GM12878 (cell line): ENCODE measurements at places on chromosomes 1 and 21. TPM values are rescaled to one million over a fixed set of nuclear protein-coding genes. Genes with fewer than 3 reads are reported as not detected.
A peak's percentile ranks its signal among the peaks of the same experiment; 100 is the strongest.

- H3K27ac ChIP-seq, result no peak within 1 kb of the TSS
- peaks cover 1% of the 10 kb centered on the region; the same call in 1 of the 2 replicates for H3K4me1 ChIP-seq
- no peak within 1 kb of the TSS for H3K4me3 ChIP-seq
- H3K36me3 ChIP-seq, result no peaks in the 10 kb centered on the region
- no peak for DNase-seq
Measured at GRCh38 chr1:183185941-183186490, at the start of gene LAMC2. LAMC2 (plus strand) TSS chr1:183186264; CDS start chr1:183186353, 89 bp downstream.

ATP13A2 gene
- total RNA-seq, result 23.9 and 30.5 TPM in 2 replicates

HUNK gene
- 0.03 TPM in 1 of 2 replicates, not detected in the other for total RNA-seq

DNA sequence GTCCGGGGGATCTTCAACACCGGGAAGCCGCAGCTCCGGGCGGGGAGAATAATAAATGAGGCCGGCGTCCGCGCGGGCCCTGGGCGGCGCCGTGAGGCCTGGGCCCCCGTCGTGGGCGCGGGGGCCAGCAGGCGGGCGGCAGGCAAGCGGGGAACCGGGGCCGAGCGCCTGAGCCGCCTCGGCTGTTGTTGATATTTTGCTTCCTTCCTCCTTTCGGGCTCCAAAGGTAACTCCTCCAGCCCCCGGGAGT is at the start of gene MEF2D:
TSS of gene MEF2D (minus strand) at position 233 of the 250 bp plus-strand sequence. CDS start 17,483 bp downstream, outside the sequence.
- DNase-seq, result no peak
- no peaks in the 10 kb centered on the region for H3K36me3 ChIP-seq
- H3K4me3 ChIP-seq, result peak within 1 kb of the TSS; percentile 92
- peaks cover 52% of the 10 kb centered on the region for H3K4me1 ChIP-seq

DNA sequence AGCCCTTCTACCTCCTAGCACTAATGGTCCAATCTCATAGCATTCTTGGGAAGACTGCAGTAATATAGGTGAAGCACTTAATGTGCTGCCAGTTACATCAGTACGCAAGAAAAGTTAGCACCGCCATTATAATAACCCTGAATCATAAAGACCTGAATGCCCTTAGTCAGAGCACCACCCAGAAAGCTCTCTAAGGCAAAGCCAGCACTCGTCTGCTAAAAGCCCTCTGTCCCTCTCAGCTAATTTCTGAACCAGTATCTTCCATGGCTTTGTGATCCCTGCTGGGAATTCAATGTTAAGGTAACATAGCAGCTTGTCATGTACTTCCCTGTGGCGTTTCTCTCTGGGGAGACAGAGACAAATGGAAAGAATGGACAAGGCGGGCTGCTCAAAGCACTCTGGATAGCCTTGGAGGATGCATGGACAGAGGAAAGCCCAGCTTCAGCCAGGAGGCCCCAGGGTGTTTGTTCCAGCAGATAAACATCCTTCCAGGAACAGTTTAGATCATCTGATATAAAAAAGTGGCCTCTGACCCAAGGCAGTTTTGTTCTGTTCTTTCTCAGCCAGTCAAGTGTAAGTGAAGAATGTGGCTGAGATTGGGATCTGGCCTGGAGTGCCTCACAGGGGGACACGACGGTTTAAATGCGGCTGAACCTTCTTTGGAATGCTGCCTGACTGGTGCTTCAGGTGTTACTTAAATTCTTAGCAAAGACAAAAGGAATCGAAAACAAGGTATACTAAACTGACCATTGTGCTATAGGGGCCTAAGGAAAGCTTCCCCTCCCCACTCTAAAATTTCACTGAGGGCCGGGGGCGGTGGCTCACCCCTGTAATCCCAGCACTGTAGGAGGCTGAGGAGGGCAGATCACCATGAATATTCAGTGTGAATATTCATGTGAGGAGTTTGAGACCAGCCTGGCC is 58.1 kb upstream of the VTCN1 start:
- no peaks in the 10 kb centered on the region for H3K4me1 ChIP-seq
- no peak overlapping the region for H3K27ac ChIP-seq
- H3K36me3 ChIP-seq, result no peaks in the 10 kb centered on the region

OTUD3 gene
- 5.1 and 8.4 TPM in 2 replicates for total RNA-seq

DNA sequence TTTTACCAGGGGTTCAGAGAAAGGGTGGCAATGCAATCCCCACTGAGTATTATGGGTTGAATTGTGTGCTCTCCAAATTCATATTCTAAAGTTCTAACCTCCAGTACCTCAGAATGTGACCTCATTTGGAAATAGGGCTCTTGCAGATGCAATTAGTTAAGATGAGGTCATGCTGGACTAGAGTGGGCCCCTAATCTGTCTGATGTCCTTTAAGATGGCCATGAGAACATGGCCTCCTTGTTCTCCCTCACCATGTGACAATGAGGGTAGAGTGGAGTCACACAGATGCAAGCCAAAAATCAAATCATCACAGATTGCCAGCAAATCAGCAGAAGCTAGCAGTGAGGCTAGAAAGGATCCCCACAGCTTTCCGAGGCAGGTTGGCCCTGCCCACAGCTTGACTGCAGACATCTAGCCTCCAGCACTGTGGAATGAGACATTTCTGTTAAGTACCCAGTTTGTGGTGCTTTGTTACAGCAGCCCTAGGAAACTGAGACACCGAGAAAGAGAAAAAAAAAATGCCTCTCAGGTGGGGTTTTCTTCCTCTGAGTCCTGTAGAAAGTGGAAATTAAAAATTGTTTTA is 25.5 kb upstream of the CREG1 start:
- no peaks in the 10 kb centered on the region for H3K27me3 ChIP-seq
- no peaks in the 10 kb centered on the region for H3K4me1 ChIP-seq
- no peak overlapping the region for H3K4me3 ChIP-seq
- H3K27ac ChIP-seq, result no peak overlapping the region
- DNase-seq, result no peak

GRCh38 chr1:34864759-34865158 is 5.2 kb upstream of the SMIM12 start:
- no peak overlapping the region for H3K4me3 ChIP-seq
- no peaks in the 10 kb centered on the region for H3K36me3 ChIP-seq
- peaks cover 2% of the 10 kb centered on the region; the same call in 1 of the 2 replicates for H3K27me3 ChIP-seq

- no peak overlapping the region for H3K27ac ChIP-seq
- H3K4me3 ChIP-seq, result no peak overlapping the region
- H3K27me3 ChIP-seq, result no peaks in the 10 kb centered on the region
- H3K4me1 ChIP-seq, result no peaks in the 10 kb centered on the region
Measured at GRCh38 chr1:201619513-201619912, 80.6 kb downstream of the NAV1 start.

DNA sequence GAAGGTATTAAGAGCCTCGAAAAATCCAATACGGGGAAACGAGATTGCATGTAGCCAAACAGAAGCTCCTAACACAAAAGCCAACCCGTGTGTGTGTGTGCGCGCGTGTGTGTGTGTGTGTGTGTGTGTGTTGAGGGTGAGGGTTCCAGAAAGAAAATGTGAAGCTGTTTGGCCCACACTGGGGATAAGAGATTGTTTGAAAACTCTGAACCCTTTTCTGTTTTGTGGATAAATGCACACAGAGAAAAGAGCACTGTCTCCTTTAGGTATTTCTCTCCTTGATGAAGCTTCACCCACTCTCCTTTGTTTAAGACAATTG is 1.9 kb downstream of the WLS start:
- no peak overlapping the region for H3K4me3 ChIP-seq
- H3K27me3 ChIP-seq, result peaks cover 10% of the 10 kb centered on the region
- DNase-seq, result no peak
- no peaks in the 10 kb centered on the region for H3K4me1 ChIP-seq
- no peaks in the 10 kb centered on the region for H3K36me3 ChIP-seq

GRCh38 chr1:73821520-73821919 is 376.5 kb downstream of the LRRIQ3 start:
- H3K4me1 ChIP-seq, result no peaks in the 10 kb centered on the region
- no peak for DNase-seq
- no peaks in the 10 kb centered on the region for H3K27me3 ChIP-seq

AVPR1B gene
- total RNA-seq, result not detected in 2 replicates

GRCh38 chr1:166390366-166391033 is 223.7 kb upstream of the FAM78B start:
- no peak overlapping the region for H3K4me3 ChIP-seq
- no peaks in the 10 kb centered on the region for H3K27me3 ChIP-seq
- H3K27ac ChIP-seq, result no peak overlapping the region
- no peaks in the 10 kb centered on the region for H3K4me1 ChIP-seq
- DNase-seq, result no peak
- no peaks in the 10 kb centered on the region for H3K36me3 ChIP-seq

DCDC2B gene
- 0.13 and 0.15 TPM in 2 replicates for total RNA-seq

DNA sequence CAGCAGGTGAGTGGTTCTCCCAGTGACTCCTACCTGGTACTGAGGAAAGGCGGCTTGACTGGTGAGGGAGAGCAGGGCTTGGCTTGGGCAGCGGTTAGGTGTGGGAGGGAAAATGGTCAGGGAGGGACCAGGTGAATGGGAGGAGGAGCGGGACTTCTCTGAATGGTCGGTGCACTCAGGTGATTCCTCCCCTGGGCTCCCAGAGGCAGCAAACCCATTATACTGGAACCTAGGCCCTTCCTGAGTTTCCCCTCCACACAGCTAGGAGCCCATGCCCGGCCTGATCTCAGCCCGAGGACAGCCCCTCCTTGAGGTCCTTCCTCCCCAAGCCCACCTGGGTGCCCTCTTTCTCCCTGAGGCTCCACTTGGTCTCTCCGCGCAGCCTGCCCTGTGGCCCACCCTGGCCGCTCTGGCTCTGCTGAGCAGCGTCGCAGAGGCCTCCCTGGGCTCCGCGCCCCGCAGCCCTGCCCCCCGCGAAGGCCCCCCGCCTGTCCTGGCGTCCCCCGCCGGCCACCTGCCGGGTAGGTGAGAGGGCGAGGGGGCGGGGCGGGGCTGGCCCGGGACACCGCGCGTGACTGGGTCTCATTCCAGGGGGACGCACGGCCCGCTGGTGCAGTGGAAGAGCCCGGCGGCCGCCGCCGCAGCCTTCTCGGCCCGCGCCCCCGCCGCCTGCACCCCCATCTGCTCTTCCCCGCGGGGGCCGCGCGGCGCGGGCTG is 2.3 kb downstream of the ARTN start:
- no peaks in the 10 kb centered on the region for H3K36me3 ChIP-seq
- no peak overlapping the region for H3K27ac ChIP-seq
- H3K4me3 ChIP-seq, result peak overlapping the region; percentile 47; the same call in 1 of the 2 replicates
- H3K4me1 ChIP-seq, result peaks cover 11% of the 10 kb centered on the region
- DNase-seq, result no peak

DNA sequence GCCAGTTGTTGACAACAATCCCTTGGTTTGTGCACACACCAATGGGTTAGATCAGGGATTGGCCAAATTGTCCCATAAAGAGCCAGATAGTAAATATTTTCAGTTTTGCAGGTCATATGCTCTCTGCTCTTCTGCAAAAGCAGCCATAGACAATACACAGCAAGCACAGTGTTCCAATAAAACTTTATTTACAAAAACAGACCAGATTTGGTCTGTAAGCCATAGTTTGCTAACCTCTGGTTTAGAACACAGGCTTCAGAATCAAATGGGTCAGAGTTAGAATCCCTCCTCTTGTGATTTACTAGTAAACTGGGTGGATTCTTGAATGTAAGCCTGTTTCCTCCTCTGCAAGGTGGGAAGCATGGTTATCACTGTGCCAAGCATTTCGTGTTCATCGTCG is 65.3 kb upstream of the EFHD2 start:
- no peak overlapping the region for H3K27ac ChIP-seq
- H3K4me3 ChIP-seq, result no peak overlapping the region
- DNase-seq, result no peak
- H3K36me3 ChIP-seq, result no peaks in the 10 kb centered on the region
- no peaks in the 10 kb centered on the region for H3K27me3 ChIP-seq
- H3K4me1 ChIP-seq, result peaks cover 23% of the 10 kb centered on the region

DNA sequence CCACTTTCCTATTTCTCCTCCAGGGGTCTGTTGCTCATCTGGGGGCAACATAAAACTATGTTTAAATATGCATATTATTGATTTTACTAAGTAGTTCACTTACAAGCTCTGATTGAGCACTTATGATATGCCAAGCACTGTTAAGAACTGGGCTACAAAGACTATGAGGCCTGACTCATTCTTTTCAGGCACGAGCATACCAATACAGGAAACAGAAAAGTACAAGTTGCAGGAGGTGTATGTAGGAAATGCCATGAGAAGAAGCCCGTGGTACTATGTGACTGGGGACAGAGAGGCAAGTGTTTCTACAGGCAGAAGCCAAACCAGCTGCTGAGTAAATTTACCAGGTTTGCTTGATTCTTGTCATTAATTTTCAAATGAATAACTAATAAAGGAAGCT is 120.4 kb upstream of the PTGFR start:
- no peaks in the 10 kb centered on the region for H3K36me3 ChIP-seq
- no peak overlapping the region for H3K4me3 ChIP-seq
- H3K4me1 ChIP-seq, result no peaks in the 10 kb centered on the region
- H3K27me3 ChIP-seq, result no peaks in the 10 kb centered on the region
- no peak overlapping the region for H3K27ac ChIP-seq

LZIC gene
- total RNA-seq, result 13.5 and 14.0 TPM in 2 replicates

DNA sequence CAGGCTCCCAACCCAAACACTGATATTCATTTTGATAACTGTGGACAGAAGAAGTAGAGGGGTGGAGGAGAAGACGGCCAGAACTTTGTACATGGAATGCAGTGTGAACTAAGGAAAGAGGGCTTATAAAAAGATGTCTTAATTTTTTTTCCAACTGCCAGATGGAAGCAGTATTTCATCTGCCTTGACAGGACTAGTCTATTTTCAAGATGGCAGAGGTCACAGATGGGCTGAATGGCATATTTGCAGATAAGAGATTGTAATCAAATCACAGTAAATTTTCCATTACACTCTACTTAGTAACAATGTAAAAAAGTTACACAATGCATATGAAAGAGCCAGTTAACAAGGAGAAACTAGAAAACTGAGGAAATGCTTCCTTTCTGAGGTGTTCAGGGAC is 246.8 kb upstream of the FMN2 start:
- H3K27me3 ChIP-seq, result no peaks in the 10 kb centered on the region
- no peak for DNase-seq
- no peak overlapping the region for H3K27ac ChIP-seq
- no peak overlapping the region for H3K4me3 ChIP-seq

PDZK1IP1 gene
- not detected in 2 replicates for total RNA-seq

GRCh38 chr1:230049731-230050130 is 17.3 kb upstream of the GALNT2 start:
- no peak overlapping the region for H3K27ac ChIP-seq
- H3K27me3 ChIP-seq, result no peaks in the 10 kb centered on the region
- H3K4me1 ChIP-seq, result no peaks in the 10 kb centered on the region
- DNase-seq, result no peak
- no peaks in the 10 kb centered on the region for H3K36me3 ChIP-seq
- H3K4me3 ChIP-seq, result no peak overlapping the region

PADI4 gene
- total RNA-seq, result 0.13 and 0.15 TPM in 2 replicates

ADGRL4 gene
- total RNA-seq, result not detected in 2 replicates

GRCh38 chr1:244861683-244862082 is 2.7 kb downstream of the HNRNPU start:
- H3K36me3 ChIP-seq, result peaks cover 8% of the 10 kb centered on the region
- H3K4me1 ChIP-seq, result peaks cover 3% of the 10 kb centered on the region; the same call in 1 of the 2 replicates
- peak overlapping the region; percentile 100 for H3K4me3 ChIP-seq
- H3K27me3 ChIP-seq, result no peaks in the 10 kb centered on the region

GRCh38 chr21:28272272-28272992 is 720.2 kb downstream of the LTN1 start:
- no peak overlapping the region for H3K4me3 ChIP-seq
- DNase-seq, result no peak
- no peaks in the 10 kb centered on the region for H3K36me3 ChIP-seq
- no peaks in the 10 kb centered on the region for H3K27me3 ChIP-seq
- no peak overlapping the region for H3K27ac ChIP-seq

IGSF21 gene
- total RNA-seq, result not detected in 2 replicates

NBPF6 gene
- total RNA-seq, result not detected in 2 replicates
